ENCODE measurements at places on chromosomes 16 and 17.
A peak's percentile ranks its signal among the peaks of the same experiment; 100 is the strongest.

- no peak for DNase-seq
Observed at GRCh38 chr16:88487124-88487432, 34.0 kb downstream of the ZFPM1 start.

DNA sequence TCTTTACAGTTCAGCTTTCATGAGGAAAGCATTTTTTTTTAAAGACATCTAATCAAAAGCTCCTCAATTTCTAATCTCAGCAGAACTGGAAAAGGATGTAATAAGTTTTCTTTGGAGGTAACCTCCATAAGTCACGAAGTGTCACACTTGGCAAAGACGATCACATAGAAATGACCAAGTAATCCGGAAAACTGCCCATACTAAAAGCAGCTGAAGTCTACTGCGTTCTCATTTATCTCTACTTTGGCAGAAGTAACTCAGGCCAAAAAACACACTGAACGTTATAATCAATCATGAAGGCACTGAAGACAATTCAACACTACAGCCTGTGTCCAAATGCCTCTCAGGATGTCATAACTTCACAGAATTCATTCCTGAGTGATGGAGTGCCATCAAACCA, 39.8 kb downstream of the ERN1 start:
- no peak for DNase-seq

- DNase-seq: no peak
Observed at GRCh38 chr16:22762486-22762885, 51.5 kb upstream of the HS3ST2 start.

GRCh38 chr16:53445534-53445933, 11.3 kb downstream of the RBL2 start:
- DNase-seq: no peak

GRCh38 chr16:87278191-87279093, 38.8 kb downstream of the C16orf95 start:
- DNase-seq: peak; percentile 45

GRCh38 chr17:43888548-43888947, 18.8 kb downstream of the MPP2 start:
- no peak for DNase-seq

GRCh38 chr17:62073993-62074392, 8.9 kb upstream of the MED13 start:
- DNase-seq: no peak

DNA sequence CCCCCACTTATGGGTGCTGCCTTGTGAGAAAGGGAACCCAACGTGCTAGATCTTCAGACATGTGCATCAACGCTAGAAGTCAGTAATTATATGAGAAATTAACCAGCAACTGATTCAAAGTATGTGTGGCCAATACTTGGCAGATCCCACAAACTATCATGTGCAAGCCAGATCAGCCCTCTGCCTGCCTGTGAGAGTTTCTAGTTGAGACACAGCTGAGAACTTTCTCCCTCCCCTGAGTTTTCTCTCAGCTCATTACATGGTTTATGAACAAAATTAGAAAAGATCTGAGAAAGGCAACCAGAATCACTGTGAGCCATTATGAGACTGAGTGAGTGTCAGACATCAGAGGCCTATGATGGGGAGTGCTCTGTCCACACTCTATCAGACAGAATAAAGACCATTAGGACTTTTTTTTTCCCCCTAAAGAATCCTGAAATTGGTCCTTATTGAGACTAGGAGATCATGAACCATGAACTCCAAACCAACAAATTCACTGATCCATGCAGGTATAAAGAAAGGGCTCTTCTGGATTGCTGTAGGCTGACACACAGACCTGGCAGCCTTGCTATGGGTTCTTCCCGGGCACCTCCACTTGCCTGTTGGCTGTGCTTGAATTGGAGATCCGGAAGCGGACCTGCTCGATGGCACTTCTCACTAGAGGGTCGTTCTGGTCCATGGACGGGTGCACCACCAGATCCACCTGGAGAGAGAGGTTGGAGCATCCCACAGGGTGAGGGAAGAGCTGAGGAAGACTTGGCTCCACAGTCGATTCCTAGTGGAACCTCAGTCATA, 51.5 kb downstream of the GTF3C1 start:
- no peak for DNase-seq

GRCh38 chr17:81693509-81694210, 9.5 kb upstream of the MRPL12 start:
- DNase-seq: no peak

DNA sequence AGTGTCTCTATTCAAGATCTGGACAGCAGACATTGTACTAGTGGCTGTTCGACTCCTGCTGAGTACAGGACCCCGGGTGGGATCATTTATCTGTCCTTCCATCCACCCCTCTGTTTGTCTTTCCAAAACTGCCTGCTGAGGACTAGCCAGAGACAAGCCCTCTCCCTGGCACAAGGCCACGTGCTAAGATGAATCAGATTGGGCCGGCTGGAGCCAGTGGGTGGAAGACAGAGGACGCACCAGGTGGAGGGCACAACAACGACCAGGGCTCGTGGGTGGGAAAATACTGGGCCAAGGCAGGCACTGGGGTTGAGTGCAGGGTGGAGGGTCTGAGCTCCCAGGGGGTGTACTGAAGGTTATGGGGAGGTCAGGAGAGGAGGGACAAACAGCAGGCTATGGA, 1.4 kb upstream of the CA7 start:
- no peak for DNase-seq

GRCh38 chr17:69744512-69745070, 330.1 kb downstream of the MAP2K6 start:
- DNase-seq: no peak

DNA sequence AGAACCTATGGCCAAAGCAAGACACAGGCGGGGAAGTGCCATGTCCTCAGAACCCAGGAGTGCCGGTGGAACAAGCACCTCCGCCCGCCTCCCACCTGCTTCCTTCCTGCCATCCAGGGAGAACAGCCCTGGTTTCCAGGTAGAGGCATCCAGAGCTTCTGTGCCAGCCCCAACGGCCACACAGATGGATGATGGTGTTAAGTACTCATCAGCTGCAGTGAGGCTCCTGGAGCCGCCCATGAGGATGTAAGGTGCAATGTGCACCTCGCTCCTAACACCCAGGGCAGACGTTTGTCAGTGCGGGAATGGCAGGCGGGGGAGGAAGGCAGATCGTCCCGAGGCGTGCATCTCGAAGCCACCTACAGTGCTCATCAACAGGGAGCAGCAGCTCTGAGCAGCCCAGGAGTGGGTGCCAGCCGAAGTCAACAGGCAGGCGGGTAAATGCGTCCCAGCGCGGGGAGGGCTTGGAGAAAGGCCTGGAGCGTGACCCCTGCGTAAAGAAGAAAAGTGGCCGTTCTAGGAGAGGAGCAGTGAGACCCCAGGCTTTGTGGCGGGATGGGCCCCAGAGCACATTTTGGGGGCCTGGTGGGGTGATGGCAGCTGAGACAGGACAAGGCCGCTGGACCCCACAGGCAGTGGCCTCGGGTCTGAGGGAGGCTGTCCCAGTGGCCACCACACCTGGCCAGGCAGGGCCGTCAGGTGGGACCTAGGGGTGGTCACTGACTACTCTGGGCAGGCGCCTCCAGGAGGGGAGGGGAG, 46.1 kb upstream of the ACSF3 start:
- no peak for DNase-seq

GRCh38 chr16:4057439-4057877, 58.8 kb downstream of the ADCY9 start:
- DNase-seq: no peak

DNA sequence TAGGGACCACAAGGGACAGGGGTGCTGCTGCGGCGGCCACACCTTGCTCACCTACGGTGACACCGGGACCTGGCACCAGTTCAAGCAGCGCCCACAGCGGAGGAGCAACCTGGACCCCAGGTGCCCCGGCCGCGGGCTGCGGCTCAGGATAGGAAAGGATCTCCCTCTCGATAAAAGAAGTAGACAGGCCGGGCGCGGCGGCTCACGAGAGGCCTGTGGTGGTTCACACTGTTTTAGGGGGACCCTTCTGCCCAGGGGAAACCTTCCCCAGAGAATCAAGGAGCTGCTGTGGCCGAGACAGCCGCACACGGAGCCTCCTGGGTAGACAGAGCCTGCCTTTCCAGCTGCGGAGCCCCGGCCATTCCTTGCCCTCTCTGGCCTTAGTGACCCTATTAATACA, 17.9 kb upstream of the ATP2A3 start:
- DNase-seq: no peak

DNA sequence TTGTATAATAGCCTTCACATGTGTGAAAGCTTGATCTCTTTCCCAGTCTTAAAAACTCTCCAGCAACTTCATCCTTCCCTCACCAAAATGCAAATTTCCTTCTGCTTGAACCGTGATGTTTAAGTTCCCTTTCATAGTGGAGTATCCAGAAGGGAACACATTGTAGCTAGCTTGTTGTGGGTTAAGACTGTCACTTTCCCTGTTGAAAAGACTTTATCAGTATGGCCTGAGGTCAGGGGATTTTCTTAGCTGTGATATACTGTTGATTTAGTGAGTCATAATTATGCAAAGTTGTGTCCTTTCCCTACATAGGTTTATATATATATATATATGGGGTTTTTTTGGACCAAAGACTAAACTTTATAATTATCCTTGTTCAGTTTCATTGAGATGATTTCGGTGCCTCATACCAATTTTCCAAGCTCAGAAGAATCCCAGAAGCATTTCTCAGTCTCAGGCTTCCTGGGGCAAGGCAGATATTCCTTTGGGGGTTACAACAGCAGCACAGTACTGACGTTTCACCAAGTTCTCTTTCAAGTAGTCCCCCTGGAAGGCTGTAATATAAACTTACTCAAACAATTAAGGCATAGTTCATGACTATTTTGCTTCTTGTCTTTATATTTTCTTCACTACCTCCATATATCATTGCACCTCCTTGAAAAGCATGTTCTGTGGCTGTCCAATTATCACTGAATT, 35.7 kb downstream of the ESRP2 start:
- no peak for DNase-seq

DNA sequence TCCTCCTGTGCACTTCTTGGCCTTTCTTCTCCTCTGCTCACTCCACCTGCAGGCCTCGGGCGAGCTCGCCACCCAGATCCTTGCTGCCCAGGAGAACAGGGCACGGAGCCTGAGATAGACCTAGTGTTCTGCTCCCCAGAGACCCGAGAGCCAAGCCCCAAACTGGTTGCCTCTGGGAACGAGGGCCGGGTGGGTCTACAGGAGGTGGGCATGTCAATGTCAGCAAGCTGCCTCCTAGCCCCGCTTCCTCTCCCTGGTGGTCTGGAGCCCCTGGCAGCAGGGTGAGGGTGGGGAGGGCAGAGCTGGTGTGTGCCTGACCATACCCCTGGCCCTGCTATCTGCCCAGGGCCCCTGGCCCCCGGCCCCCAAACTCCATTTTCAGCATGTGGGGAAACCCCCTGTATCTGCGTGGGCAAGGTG, 841 bp upstream of the NDRG4 start:
- no peak for DNase-seq

- DNase-seq: peak; percentile 91
Observed at GRCh38 chr16:2842340-2843000, 12.4 kb downstream of the ZG16B start.

DNA sequence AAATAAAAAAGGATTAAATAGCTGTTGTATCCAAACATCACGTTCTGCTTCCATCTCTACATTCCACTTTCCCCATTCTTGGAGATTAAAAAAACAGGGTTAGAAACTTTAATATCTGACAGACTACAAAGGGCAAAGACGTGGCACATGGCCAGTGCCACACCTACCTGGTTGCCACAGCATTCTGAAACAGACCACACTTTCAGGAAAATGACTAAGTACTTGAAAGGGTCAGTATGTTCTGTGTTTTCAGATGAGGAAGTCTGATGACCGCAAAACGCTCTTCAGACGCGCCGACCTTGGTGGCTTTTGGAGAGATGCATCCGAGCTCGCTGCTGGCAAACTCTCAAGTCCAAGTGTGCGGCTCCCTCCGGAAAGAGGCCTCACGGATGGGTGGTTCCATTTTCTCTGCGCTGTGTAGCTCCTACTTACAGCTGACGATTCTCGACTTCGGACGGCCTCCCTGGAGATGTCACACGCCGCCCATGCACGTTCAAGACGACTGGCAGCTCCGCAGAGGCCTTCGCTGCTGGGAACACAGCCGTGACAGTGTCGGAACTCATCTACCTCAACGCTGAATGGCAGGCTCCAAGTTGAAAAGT, 15.5 kb downstream of the MAP1LC3B start:
- no peak for DNase-seq

- DNase-seq: no peak
Observed at GRCh38 chr17:72121164-72122009, 567 bp downstream of the SOX9 start.

DNA sequence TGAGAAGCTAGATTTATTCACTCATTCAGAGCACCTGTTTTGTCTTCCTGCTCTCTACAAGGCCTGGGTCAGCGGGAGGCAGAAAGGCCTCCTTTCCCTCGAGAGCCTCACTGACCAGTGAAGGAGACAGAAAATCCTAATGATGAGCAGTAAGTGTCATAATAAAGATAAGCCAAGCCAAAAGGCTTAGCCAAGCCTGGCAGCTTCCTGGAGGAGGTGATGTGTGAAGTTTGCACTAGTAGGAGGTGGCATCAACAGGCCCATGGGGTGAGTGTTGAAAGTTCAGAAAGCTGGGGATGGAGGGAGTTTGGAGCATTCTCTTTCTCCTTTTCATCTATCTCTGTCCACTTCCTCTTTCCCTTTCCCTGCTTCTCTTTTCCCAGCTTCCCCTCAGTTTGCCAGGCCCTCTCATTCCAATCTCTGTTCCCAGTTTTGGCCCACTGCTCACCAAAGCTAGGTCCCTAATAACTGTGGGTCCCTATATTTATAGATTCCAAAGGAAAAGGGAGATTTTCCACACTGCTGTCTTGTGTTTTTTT, 16.5 kb upstream of the SPNS3 start:
- no peak for DNase-seq

GRCh38 chr16:57244463-57244766, 644 bp upstream of the ARL2BP start:
- DNase-seq: no peak

DNA sequence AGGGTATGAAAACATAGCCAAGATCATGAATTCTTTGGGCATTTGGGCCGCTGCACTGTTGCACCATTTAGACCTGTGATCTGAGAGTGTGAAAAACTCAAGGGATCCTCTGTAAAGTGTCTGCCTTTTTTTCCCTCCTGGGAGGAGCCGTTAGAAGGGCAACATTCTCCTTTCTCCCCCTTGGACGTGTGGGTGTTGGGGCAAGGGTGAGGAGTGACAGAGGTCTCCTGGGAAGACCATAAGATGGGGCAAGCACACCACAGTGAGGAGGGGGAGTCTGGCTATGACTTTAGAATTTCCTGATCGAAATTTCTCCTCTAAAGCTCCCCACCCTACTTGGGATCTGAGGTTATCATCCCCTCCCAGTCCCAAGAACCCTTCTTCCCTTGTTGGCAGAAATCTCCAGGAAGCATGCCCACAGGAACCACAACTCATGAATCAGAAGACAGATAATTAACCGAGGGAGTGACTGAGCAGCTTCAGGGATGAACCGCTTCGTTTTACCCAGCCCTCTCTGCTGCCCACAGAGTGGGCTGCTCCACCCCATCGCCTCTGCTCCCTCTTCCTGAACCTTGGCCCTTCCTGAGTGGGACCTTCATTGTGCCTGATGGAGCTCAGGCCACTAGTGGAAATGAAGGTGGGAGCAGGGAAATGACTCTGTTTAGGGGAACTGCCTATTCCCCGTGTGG, 4.2 kb downstream of the ITGB3 start:
- no peak for DNase-seq

Data from stimulated activated CD4-positive, alpha-beta T cell treated with anti-CD3 and anti-CD28 coated beads, Interleukin-1b, Interleukin-23, amount 100 ng/mL, for 48 hours (primary cell).